WTC11 (cell line): ENCODE measurements at places on chromosomes 4 and X. TPM values are rescaled to one million over a fixed set of nuclear protein-coding genes. Genes with fewer than 3 reads are reported as not detected.

DNA sequence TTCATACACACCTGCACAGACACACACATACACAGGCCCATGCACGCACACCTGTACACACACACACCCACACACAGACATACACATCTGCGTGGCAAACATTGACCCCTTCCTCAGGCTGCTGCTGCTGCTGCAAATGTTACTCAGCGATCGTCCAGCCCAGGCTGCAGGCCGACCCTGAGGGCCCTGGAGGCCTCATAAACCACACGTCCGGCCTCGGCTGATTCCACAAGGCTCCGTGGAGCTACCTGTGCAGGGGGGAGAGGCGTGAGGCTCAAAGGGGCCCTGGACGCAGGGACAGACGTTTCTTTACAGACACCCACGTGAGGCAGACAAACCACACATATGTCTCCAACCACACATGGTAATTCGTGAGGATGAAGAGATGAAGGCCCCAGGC lies 53.9 kb upstream of the PPP2R3B start:
- DNase-seq: no peak

Gene RTL3
- not detected in 3 replicates for total RNA-seq

Gene SH2D1A
- total RNA-seq: 0.24 TPM in 1 of 3 replicates, not detected in the others

Gene COL25A1
- 6.6 to 9.3 TPM (median 8.0 TPM) in 3 replicates for total RNA-seq
